ENCODE measurements at places on chromosomes 5 and 9.

DNA sequence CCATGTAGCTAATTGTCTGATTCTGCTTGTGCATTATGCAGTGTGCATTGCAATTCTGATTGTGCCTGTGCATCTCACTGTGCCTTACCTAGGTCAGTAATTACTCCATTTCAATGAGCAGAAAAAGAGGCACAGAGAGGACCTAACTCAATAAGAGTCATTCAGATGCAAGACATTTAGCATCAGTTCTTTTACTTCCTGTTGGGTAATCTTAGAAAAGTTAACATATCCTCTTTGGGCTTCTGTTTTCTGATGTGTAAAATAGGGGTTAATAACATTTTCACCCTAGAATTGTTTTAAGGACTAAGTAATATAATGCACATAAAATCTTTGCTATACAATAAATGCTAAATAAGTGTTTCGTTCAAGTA, 7.0 kb upstream of the DCTN4 start:
- no peak for DNase-seq

DNA sequence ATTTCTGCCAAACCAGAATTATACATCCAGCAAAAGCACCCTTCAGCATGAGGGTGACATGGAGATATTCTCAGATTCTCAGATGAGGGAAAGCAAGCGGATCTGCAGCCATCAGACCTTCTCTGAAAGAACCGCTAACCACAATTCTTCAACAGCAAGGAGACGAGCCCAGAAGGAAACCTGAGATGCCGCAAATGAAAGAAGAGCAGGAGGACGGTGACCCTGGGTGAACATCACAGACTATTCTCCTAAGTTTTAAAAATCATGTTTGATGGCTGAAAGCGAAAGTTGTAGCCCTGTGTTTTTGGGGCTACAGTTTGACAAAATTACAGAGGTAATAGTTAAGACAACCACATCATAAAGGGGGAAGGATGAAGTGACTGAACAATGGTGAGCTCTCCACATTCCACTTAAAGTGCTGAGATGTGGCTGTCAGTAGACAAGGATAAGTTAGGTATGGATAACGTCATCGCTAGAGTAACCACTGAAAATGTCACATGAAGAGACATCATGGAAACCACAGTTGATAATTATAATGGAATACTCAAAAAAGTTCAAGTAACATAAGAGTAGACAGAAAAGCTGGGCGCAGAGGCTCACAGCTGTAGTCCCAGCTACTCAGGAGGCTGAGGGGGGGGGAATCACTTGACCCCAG, 31.5 kb upstream of the NSMF start:
- DNase-seq: no peak

GRCh38 chr5:422323-423232, 20.4 kb upstream of the EXOC3 start:
- no peak for DNase-seq

DNA sequence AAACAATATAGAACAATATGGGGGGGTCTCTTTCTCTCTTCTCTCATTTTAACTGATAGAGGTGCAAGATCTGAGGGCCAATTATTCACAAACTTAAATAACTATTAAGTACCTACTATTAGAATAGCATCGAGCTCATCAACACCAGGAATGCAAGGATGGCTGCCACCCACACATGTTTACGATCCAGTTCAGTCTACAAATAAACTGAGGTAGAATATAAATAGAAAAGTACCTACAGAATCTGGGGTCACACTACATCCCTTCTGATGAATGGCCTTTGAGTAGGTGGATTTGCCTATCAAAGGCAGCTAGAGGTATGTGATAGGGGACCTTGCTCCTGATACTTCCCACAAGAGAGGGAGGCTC, 91.8 kb upstream of the ZNF366 start:
- DNase-seq: no peak

GRCh38 chr5:83025690-83026478, 51.3 kb downstream of the TMEM167A start:
- DNase-seq: no peak

- no peak for DNase-seq
These were observed 123.7 kb downstream of the C9orf50 start for GRCh38 chr9:129497005-129497812.

Data from activated CD4-positive, alpha-beta T cell treated with anti-CD3 and anti-CD28 coated beads, Interleukin-2, Interleukin-6, amounts not matched to agents 100 ng/mL and 50 ng/mL, durations not matched to agents 16 hours and 8 hours (primary cell).